ENCODE measurements at places on chromosomes 4 and X.
A peak's percentile ranks its signal among the peaks of the same experiment; 100 is the strongest.

DNA sequence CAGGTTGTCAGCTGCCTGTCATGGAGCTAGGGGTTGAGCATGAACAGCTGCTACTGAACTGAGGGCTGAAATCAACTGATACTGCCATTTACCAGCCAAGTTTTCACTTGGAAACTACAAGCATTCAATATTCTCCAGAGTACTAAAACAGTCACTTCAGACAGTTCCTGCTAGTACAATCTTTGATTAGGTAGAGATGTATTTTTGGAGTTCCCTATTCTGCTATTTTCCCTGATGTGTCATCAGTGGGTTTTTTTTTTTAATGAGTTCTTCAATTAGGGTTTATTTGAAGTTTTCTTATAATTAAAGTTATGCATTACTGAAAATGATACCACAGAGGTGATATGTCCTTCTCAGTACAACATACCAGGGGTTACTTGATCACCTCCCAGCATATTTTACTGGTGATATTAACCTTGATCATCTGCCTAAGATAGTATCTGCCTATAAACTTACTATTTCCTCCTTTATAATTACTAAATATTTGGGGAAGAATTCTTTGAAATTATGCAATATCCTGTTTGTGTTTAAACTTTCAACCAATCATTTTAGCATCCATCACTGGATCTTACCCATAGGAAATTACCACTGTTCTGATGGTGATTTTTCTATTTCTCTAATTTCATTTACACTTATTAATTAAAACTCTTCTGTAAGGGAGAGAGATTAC, 13.6 kb downstream of the PDCL2 start:
- no peak for ATAC-seq

DNA sequence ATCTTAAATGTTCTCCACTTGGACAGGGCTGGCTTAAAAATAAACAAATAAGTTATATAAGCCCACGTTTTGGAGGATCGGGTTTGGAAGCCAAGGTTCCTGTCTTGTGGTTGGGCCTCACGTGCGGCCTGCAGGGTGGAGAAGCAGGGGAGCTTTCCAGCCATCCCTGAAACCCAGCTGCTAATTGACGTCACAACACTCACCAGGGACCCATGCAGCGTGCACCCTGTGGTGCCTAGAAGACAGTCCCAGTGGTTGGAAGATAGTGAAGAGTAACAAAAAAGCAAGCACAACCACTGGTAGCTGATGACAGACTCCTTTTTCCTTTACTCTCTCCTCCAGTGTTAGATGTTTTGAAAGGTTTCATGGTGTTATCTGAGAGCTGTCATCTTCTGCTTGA, 142.0 kb upstream of the RBPJ start:
- ATAC-seq, result no peak

DNA sequence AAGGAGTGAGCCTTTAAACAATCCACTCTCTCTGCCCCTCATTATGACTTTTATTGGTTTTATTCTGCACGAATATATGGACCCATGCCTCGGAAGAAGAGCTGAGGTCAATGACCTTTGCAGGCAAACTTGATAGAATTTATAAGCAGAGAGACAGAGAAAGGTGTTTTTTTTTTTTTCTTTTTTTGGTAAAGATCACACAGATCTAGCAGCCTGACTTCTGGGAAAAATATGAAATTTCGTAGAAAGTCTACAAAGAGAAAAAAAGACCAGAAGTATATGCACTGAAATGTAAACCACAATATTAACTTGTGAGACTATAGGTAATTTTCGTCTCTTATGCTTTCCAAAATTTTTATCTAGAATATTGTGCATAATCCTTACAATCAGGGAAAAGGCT, 61.6 kb downstream of the LEF1 start:
- no peak for ATAC-seq

- ATAC-seq, result no peak
These were observed 142.9 kb downstream of the SHOX start for GRCh38 chrX:773292-774025.

DNA sequence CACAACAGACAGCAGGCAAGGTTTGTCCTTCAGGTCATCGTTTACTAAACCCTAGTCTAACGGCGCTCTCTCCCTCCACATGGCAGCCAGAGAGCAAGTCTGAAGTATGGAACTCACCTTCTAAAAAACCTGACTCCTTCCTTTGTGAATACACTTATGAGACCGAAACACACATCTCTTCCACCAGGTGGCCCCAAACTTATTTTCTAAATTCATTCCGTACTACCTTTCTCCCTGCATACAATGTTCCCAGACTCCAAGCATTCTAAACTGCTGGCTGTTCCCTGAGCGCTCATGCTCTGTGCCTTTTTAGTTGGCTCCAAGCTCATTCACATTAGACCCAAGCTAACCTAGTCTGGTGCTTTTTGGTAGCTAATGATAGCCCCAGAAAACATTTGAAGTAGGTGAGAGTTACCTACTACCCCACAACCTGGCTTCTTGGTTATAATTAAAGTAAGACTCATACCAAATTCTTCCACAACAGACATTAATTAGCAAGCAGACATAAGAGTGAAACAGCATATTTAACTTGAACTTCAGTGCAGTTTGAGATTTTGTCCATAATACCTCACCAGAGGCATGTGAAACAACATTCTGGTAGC, 67.6 kb upstream of the DCLK2 start:
- peak; percentile 51 for ATAC-seq

GRCh38 chr4:94974773-94975172, 217.0 kb downstream of the BMPR1B start:
- ATAC-seq, result no peak

GRCh38 chr4:88104902-88105610, 53.4 kb downstream of the ABCG2 start:
- ATAC-seq, result no peak

DNA sequence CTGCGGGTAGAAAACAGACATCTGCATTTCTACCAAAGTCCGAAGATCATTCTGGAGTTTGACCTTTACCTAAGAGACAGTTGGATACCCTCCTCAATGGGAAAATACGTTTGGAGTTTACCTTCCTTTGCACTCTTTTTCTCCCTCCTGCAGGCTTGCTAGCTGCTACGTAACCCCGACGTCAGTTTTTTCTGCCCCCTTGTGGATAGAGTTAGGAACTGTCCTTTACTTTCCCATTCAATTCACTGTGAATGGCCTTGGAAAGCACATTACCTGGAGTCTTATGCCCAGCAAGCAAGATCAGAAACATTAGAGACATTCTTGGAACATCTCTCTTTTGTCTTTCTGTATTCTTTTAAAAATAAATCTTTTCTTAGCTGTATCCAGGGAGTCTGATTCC, 250.7 kb downstream of the NAP1L3 start:
- peak; percentile 56 for ATAC-seq

All from esophagus mucosa (tissue), 1 donor.